ENCODE measurements at places on chromosomes 5 and 9.
A peak's percentile ranks its signal among the peaks of the same experiment; 100 is the strongest.

DNA sequence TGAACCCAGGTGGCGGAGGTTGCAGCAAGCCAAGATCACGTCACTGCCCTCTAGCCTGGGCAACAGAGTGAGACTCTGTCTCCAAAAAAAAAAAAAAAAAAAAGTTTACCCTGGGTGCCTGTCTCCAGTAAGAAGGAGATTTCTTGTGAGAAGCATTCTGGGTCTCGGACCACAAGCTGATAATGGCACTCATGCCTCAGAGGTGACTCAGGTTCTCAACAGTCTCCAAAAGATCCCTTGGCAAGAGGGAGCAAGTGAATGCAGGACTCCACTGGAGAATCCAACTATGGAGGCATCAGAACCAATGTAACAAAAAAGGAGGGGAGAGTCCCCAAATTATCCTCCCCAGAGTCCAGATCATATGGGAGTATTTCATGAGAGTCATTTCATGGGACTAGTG is 106.0 kb upstream of the LRRTM2 start:
- ATAC-seq, result no peak

DNA sequence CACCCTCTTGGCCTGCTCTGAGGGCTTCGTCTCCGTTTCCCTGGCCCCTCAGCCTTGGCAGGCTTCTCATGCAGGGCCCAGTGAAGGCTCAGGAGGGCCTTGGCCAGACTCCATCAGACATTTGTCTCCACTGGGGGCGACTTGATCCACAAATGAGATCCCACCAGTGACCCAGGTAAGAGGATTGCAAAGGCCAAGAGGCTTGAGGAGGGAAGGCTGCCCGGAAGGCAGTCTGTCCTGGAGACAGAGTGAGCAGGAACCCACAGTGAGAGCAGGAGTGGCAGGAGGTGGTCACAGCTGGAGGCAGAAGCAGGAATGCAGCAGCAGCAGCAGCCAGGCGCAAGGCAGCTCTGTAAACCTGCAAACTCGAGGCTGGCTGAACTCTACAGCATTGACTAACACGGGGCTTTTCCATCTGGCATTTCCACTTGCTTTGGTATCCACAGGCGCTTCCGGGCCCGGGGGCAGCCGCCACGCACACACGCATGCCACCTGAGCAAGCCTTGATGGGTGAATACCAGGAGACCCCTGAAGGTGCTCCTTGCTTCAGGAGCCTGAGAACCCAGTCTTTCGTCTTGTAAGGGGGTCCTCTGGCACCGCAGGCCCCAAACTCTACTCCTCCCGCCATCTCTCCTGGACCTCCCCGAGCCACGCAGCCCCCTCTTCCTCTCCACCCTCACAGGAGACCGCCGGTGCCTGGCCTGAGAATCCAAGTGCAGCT is 14.7 kb downstream of the MGAT1 start:
- ATAC-seq, result no peak

GRCh38 chr9:32294106-32294505 is 90.3 kb upstream of the ACO1 start:
- ATAC-seq, result no peak

DNA sequence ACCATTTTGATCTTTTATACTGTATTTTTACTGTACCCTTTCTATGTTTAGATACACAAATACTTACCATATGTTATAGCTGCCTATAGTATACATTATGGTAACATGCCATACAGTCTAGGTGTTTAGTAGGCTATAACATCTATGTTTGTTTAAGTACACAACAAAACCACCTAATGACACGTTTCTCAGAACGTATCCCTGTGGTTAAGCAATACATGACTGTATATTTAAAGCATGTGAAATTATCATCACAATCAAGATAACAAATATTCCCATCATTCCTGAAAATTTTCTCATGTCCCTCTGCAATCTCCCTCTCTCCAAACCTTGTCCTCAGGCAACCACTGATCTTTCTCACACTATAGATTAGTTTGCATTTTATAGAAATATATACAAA is 66.4 kb upstream of the SUSD1 start:
- ATAC-seq, result no peak

DNA sequence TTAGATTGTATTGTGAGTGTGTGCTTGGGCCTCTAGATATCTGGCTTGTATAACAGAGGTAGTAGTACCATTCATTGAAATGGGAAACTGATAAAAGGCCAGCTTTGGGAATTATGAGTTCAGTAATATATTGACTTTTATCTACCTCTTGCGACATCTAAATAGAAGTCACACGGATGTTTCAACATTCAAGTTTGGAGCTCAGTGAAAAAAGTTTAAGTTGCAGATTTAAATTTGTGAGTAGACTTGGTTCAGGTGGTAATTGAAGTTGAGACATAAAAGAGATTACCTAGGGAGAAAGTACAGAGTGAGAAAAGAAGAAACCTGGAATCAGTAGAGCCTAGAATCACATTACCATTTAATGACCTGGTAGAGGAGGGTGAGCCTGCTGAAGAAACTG is 189.5 kb downstream of the FER start:
- no peak for ATAC-seq

DNA sequence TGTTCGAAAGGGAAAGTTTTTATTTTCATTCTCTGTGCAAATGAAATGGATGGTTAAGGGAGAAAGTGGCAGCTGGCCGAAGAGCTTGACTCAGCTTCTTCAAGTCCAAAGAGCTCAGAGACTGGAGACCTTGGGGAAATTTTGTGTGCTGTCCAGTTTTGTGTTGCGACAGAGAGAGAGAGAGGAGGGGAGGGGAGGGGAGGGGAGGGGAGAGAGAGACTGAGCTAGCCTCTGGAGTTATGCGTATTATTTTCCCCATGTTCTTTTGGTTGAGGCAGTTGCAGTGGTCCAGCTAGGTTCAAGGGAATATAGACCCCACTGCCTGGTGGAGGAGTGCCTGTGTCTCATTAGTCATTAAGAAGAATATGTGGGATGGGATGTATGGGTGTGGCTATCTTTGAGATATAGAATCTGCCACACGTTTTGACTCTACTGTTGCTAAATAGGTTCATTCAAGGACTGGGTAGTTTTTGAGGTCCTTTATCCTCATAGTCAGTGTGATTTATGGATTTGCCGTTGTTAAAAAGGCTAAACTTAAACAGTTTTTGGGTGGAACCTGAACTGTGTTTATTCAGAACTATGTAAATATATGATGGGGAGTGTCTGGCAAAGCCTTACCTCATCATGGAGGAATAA is 69.7 kb downstream of the ARHGAP26 start:
- ATAC-seq, result no peak

- ATAC-seq, result no peak
These were observed 33.1 kb downstream of the ZCCHC9 start for GRCh38 chr5:81334304-81335061.

DNA sequence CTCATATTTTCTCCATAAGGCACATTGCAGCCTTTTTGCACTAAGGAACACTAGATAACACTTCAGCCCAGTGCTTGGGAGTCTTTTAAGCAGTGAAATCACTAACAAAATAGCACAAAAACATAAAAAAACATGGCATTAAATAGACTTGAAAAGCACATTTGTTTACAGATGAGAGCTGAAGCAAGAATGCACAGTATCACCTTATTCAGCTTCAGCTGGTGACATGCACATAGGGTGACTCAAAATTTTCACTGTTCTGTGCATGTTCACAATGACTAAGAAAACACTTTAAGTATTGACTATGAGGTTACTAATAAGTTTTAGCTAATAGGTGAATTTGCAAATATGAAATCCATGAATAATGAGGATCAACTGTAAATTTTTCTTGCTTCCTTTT is 293.9 kb upstream of the TARS1 start:
- ATAC-seq, result no peak

DNA sequence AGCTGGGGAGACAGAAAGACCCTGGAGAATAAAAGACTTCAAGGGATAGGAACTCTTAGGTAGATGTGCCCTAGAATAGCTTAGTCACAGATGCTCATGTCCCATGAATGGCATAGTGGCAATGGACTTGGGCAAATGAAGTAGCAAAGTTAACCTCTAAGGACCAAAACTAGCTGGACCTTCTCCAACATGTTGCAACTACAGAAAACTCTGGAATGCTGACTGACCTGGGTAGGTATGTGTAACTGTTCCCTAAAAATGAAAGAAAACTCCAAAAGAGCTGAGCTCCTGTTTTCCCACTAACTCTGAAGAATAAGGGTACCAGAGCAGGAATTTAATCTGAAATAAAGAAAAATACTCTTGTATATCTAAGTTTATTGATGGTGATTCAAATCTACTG is 12.5 kb upstream of the LPAR1 start:
- no peak for ATAC-seq

DNA sequence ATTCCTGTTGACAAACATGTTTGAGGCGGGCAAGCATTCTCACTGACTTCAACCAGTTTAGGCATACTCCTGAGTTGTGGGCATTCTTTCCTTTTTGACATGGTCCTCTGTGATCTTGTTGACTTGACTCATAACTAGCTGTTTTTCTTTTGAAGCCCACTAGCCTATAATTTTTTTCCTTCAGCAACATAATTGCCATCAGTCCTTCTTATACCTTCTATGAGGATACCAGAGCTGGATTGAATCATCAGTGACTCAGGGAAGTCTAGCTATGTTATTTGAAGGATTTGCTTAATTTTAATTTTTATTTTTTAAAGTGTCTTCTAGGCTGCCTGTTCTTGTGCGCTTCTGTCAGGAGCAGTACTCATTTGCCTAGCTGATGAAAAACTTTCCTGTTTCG is 259.5 kb downstream of the NR3C1 start:
- peak; percentile 54 for ATAC-seq

- peak; percentile 70 for ATAC-seq
These were observed 155.3 kb downstream of the MACROH2A1 start for GRCh38 chr5:135243556-135244285.

- no peak for ATAC-seq
These were observed 85.9 kb downstream of the IQGAP2 start for GRCh38 chr5:76488969-76489368.

- ATAC-seq, result peak; percentile 58
These were observed 31.8 kb downstream of the MAP1B start for GRCh38 chr5:72138943-72139521.

- no peak for ATAC-seq
These were observed 95.0 kb downstream of the PCSK1 start for GRCh38 chr5:96338091-96338490.

GRCh38 chr9:127566351-127567001 is 45.6 kb upstream of the STXBP1 start:
- ATAC-seq, result no peak

DNA sequence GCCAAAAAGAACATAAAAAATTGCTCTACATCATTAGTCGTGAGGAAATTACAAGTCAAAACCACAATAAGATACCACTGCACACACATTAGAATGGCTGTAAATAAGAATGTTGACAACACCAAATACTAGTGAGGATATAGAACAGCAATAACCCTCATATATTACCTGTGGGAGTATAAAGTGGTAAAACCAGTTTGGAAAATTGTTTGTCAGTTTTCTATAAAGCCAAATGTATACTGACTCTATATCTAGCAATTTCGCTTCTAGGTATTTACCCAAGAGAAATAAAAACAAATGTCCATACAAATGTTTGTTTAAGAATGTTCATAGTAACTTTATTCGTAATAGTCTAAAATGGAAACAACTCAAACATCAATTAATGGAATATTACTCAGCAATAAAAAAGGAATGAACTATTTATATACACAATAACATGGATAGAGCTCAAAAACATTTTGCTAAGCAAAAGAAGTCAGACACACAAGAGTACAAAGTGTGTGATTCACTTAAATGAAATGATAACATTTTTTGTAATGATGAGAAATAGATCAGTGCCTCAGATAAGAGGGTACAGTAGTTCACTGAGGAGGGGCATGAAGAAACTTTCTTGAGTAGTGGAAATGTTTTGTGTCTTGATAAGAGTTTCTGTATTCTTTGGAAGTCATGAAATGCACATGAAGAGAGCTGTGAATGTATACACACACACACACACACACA is 219.6 kb upstream of the ZNF462 start:
- ATAC-seq, result no peak

GRCh38 chr5:36719282-36719681 is 112.9 kb downstream of the SLC1A3 start:
- no peak for ATAC-seq

DNA sequence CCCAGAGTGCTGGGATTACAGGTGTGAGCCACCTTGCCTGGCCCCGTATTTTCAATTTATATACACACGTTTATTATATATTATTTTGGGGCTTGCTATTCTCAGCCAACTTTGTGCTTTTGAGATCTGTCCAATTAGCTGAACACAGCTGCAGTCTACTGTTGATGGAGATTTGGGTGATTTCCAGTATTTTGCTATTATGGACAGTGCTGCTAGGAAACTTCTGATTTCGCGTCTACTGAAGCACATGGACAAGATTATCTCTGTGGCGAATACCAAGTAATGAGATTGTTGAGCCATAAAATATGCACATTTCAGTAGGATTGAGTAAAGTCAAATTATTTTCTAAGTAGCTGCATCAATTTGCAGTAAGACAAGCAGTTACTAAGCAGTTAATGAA is 1731.2 kb upstream of the CDH6 start:
- ATAC-seq, result no peak

GRCh38 chr9:77744841-77745430 is 96.8 kb upstream of the GNA14 start:
- ATAC-seq, result no peak

DNA sequence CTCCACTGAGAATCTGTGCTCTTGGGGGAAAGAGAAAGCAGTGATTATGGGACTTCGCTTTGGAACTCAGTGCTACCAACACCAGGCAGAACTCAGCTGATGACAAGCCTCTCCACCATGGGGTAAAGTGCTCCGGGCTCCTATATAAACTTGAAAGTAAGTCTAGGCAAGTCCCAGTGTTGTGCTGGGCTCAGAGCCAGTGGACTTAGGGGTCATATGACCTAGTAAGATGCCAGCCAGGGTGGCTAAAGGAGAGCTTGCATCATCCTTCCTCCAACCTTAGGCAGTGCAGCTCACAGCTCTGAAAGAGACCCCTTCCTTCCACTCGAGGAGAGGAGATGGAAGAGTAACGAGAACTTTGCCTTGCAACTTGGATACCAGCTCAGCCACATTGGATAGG is 35.1 kb upstream of the FREM1 start:
- ATAC-seq, result no peak

DNA sequence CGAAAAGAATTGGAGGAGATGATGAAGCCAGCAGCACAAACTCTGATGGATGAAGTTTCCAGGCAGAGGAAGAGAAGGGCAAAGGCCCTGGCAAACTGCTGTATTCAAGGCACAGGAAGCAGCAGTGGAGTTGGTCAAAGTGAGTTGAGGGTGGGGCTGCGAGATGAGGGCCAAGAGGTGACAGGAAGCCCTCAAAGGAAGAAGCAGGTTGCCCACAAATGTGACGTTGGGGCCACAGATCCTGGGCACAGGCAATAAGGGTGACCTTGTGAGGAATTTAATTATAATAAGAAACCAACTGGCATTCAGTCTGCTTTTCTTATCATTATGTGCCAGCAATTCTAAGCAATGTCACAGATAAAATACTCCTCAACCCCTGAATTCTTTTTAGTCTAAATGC is 261.8 kb downstream of the CTNND2 start:
- ATAC-seq, result no peak

- ATAC-seq, result peak; percentile 13
These were observed 66.8 kb downstream of the MAMDC2 start for GRCh38 chr9:70110194-70111041.

GRCh38 chr9:21070906-21071305 is 6.8 kb downstream of the IFNB1 start:
- no peak for ATAC-seq

Measured in SK-N-SH treated with all-trans-retinoic acid at 6 μM for 48 hours (cell line).